ENCODE measurements at places on chromosomes 3 and 15.

GRCh38 chr3:24012589-24013269 is 67.6 kb downstream of the NR1D2 start:
- no peak for DNase-seq

DNA sequence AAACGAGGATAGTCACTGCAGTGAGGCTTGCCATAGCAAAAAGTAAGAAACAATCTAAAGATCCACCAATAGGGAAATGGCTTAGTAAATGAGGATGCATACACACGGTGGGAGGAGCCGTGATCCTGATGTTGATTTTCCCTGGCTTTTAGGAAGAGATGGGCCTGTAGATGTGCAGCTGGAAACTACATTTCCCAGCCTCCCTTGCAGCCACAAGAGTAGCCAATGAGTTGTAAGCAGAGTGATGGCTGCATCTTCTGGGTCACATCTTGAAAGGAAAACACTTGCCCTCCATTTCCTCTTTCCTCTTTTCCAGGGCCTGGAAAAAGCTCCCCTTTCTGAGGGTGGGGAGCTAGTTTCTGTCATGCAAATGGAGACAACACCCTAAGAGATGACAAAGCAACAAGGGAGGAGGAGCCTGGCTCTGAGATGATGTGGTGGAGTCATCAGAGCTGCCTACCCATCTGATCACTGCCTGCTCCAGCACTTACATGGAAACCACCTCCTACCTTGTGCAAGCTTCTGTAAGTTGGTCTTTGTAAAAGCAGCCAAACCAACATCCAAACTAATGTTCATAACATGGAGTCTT is 139.1 kb downstream of the TLE3 start:
- no peak for DNase-seq

DNA sequence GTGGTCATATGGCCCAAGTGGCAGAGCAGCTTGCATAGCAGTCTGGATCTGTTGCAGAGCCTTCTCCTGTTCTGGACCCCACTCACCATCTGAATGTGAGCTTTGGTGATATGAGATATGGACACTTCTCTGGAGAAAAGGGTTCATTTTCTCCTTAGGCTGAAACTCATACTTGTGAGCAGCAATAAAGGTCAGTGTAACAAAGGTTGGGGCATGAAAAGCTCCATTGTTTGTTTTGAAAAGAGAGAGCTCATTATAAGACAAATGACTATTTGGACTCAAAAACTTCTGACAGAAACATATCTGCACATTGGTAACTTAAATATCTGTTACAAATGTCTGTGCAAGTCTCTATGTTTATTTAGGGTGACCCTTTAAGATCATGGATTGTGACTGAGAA is 517.3 kb downstream of the MFSD1 start:
- DNase-seq: no peak

GRCh38 chr3:37726525-37727290 is 135.0 kb upstream of the CTDSPL start:
- no peak for DNase-seq

- DNase-seq: peak; percentile 63
These were observed 535.1 kb downstream of the NLGN1 start for GRCh38 chr3:173932624-173933023.

GRCh38 chr3:126170073-126170777 is 10.2 kb downstream of the ALDH1L1 start:
- DNase-seq: no peak

- DNase-seq: no peak
These were observed 62.8 kb downstream of the THBS1 start for GRCh38 chr15:39643727-39644126.

DNA sequence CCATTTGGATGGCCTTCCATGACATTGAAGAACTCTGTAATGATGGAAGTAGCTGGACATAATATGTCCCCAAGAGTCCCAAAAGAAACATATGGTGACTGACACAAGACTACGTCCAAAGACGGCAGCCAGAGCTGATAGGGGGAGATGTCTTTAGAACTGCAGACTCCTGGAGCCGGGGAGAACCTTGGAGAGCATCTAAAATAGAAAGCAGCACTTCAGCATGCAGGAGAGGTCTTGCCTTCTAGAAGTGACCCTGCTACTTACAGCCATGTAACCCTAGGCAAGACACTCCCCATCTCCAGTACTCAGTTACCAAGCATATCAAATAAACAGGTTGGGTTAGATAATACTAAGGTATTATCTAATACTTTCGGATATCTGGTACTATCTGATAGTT is 143.8 kb upstream of the BCL6 start:
- DNase-seq: no peak

GRCh38 chr15:65818927-65819562 is 27.0 kb upstream of the DENND4A start:
- DNase-seq: no peak

DNA sequence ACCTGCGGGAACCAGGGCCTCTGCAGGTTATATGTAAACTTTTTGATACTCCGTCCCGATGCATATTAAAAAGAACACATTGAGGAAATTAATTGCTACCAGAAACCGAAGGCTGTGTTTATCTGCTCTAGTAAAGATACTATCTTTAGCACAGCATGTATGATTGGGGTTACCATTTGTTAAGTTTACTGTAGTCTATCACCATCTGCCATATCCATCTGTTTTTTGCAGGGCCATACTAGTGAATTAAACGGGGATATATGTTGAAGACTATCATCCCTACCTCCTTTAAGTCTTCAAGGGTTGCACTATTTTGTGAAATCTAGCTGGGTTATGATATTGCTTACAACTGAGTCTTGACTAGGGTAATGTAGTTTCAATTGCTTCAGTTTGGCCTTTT is 597.0 kb downstream of the SQOR start:
- no peak for DNase-seq

DNA sequence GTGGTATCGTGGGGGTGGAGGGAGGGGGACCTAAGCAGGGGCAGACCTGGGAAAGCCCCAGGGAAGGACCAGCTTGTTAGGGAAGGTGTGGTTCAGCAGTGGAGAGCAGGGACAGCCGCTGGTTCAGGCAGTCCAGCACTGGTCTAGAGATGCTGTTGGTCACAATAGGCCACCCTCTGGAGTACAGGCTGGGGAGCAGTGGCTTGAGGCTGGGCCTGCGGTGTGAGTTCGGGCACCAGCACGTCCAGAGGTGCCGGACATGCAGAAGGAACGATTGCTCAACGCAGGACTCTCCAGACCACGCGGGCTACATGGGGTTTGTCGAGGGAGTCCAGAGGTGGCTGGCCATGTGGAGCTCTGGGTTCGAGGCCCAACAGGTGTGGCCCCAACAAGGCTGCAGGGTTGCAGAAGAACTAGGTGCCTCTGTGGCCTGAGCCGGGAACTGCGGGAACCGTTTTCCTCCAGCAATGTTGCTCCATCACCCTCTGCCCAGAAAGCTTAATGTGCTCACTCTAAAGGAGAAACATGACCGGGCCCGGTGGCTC is 143.9 kb downstream of the APBA2 start:
- DNase-seq: no peak

GRCh38 chr15:60373745-60374144 is 24.0 kb downstream of the ANXA2 start:
- DNase-seq: no peak

- DNase-seq: no peak
These were observed 16.5 kb downstream of the POLQ start for GRCh38 chr3:121529308-121529707.

DNA sequence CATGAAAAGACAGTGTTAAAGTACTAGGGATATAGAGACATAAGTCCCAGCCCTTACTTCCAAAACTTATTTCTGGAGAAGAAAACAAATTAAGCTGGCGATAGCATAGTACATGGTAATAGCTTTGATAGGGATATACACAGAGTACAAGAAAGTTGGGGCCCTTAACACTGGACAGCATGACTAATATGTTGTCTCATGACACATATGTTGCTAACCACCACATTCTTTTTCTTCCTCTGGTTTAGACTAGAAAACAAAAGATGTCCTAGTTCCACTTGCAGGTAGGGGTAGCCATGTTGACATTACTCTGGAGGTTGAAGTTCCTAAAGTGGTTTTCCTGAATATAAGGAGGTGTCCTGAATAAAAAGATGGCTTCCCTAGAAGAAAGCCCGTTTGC is 75.3 kb downstream of the RFX7 start:
- no peak for DNase-seq

DNA sequence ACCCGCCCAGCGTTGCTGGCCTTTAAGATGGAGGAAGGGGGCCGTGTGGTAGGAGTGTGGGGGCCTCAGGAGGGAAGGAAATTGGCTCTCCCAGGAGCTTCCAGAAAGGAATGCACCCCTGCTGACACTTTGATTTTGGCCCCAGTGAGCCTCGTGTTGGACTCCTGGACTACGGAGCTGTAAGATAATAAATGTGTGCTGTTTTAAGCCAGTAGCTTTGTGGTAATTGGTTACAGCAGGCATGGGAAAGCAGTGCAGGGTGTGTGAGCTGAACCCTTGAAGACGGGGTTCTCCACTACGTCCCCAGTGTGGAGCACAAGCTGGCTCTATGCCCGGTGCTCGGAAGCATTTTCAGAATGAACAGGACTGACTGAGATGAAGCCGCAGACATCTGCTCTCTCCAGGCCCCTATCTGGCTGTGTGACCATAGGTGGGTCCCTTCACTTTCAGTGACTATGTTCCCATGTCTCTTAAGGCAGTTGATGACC is 22.9 kb upstream of the CGNL1 start:
- DNase-seq: no peak
